Foreskin keratinocyte (primary cell): ENCODE measurements at places on chromosomes 7 and 10. TPM values are rescaled to one million over a fixed set of nuclear protein-coding genes. Genes with fewer than 3 reads are reported as not detected.

The FAM237B gene
- total RNA-seq, result not detected in 2 replicates

The LRRD1 gene
- total RNA-seq, result 0.04 TPM in 1 of 2 replicates, not detected in the other

The AKR1C1 gene
- total RNA-seq, result 7.6 and 10.6 TPM in 2 replicates

The WNT16 gene
- total RNA-seq, result not detected in 2 replicates

The CFAP46 gene
- 1.8 and 2.1 TPM in 2 replicates for total RNA-seq
